ENCODE measurements at places on chromosomes 7 and 10.

DNA sequence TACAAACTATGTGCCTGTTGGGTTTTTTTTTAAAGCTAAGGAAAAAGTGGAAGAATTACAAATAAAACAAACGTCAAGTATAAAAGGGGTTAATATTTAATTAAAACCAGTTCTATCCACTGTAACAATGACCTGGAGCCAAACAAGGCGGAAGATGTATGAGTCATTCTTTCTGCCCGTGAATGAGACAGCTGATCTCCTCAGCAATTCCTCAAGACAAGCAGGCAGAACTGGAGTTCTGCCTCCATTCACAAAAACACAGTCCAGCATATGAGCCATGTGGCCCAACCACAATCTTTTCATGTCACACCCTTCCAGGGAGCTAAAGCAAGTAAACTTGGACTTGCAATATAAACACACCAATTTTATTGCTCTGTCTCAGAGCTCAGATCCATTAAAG lies 8.4 kb downstream of the ETV1 start:
- DNase-seq: peak; percentile 66

DNA sequence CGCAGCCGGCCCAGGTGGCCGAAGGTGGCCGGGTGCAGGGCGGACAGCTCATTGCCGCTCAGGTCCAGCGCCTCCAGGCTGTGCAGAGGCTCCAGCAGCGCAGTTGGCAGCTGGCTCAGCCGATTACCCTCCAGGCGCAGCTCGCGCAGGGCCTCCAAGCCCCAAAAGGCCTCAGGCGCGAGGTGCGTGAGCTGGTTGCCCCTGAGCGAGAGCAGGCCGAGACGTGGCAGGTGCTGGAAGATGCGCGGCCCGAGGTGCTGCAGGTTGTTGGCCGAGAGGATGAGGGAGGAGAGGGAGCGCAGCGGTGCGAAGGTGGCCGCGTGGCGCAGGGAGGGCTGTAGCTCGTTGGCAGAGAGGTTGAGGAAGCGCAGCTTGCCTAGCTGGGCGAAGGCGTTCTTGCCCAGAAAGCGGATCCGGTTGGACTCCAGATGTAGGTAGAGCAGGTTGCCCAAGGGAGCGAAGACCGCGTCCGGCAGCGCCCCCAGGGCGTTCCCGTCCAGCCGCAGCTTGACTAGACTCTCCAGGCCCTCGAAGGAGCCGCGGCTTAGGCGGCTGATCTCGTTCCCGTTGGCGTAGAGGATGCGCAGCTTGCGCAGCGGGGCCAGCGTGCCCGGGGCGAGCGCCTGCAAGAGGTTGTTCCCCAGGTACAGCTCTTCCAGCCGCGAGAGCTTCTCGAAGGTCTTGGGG lies 923 bp downstream of the TRIL start:
- no peak for DNase-seq

GRCh38 chr7:47941136-47941844 lies 7.0 kb downstream of the PKD1L1 start:
- peak; percentile 68 for DNase-seq

GRCh38 chr7:17530741-17531421 lies 232.4 kb downstream of the AHR start:
- DNase-seq: no peak

GRCh38 chr7:115043605-115044004 lies 121.7 kb downstream of the MDFIC start:
- no peak for DNase-seq

GRCh38 chr10:8054494-8055407 lies at the start of gene GATA3:
Gene GATA3 (plus strand): TSS chr10:8054688. CDS start chr10:8055656, 968 bp downstream.
- DNase-seq: peak; percentile 81

DNA sequence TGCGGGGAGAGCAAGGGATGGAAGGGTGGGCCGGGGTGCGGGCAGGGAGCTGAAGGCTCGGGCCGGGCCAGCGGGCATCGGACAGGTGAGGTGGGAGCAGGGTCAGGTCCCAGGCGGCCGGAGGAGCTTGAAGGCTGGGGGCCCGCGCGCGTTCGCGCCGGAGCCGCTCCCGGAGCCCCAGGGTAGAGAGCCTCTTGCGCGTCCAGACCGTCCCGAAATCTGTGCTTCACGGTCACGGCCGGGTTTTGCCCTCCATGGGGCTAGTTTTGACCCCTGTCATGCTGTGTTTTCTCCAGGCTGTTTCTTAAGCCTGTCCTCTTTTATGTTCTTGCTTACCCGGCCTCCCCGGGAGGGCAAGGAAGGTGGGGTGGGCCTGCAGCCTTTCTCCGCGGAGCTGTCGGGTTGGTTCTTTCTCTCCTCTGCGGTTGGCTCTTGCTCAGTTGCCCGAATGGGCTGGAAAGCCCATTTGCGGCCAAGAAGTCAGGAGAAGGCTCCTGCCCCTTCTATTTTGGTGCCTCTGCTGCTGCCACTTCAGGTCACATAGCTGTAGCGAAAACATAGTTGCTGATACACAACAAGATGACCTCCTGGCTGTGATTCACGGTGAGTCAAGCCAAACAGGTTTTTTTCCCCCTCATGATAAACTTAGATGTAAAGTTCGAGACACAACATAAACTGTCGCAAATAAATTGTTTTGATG lies 650 bp downstream of the UBE2D1 start:
- DNase-seq: peak; percentile 29

DNA sequence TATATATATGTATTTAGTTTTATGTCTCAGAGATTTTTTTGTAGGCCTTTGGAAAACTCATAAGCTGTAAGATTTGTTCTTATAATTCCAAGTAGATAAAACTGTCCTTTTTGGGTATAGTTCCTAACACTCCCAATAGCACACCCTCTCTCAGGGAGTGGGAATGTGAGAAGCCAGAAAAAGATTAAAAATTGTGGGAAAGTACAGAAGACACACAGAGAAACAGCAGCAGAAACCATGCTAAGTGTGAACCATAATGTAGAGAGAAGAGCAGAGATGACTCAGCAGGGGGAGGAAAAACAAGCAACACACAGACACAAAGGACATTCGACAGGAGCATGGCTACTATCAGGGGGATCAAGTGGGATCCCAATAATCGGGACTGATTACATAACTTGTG lies 401.6 kb downstream of the MAGI2 start:
- DNase-seq: no peak

- no peak for DNase-seq
These were observed 13.3 kb downstream of the AP5Z1 start for GRCh38 chr7:4788627-4789189.
